ENCODE measurements at places on chromosomes 12 and 14. TPM values are rescaled to one million over a fixed set of nuclear protein-coding genes. Genes with fewer than 3 reads are reported as not detected.

The BEGAIN gene
- 0.68 TPM for total RNA-seq

The NR4A1 gene
- total RNA-seq: 260 TPM

The GLRX5 gene
- total RNA-seq: 37.8 TPM

The ACVRL1 gene
- 35.3 TPM for total RNA-seq

The PARPBP gene
- 3.5 TPM for total RNA-seq

The RASSF9 gene
- 1.9 TPM for total RNA-seq

The GPD1 gene
- 63.6 TPM for total RNA-seq

The NRIP2 gene
- 2.2 TPM for total RNA-seq

The KIAA0586 gene
- 14.9 TPM for total RNA-seq

The GCH1 gene
- 14.3 TPM for total RNA-seq

The C1R gene
- total RNA-seq: 84.4 TPM

The RNASE11 gene
- total RNA-seq: not detected

The BATF gene
- total RNA-seq: 4.2 TPM

The RIPK3 gene
- 8.8 TPM for total RNA-seq

The NTS gene
- not detected for total RNA-seq

DNA sequence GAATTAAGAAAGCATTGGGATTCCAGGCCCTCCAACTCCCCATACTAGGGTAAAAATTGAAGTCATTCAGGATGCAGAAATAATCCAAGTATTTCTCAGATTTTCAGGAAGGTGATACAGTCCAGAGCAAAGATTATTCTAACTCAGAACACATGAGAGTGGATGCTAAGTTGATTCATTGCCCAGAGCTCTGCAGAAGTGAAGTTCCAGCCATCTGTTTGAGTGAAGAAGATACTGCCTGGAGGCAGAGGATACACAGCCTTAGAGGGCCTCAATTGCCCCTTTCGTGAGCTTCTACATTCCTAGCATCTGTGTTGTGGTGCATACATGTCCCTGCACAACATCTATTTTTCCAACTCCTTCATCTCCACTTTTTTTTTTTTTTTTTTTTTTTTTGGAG is 36.9 kb upstream of the SMUG1 start:
- DNase-seq: no peak

- DNase-seq: peak; percentile 62
These were observed 34.1 kb upstream of the SPTSSA start for GRCh38 chr14:34496007-34496678.

- no peak for DNase-seq
These were observed at the start of gene MGAT4C for GRCh38 chr12:86256163-86256562. TSS of gene MGAT4C (minus strand) at chr12:86256391.

DNA sequence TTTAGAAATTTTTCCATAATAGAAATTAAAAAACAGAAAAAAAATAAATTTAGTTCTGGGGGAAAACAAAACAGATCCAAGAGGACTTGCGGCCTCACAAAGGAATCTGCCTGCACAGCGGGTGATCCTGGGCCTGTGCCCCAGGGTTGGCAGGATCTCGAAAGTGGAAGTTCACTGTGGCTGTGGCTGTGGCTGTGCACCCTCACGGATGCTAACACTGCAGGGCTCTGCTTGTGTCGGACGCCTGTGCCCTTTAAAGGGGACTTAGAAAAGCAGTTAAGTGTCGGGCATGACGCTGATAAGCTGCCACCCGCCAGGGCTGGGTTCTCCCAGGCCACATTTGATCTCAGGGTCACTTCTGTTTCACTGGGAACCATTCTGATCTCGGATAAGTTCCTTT is 209.1 kb downstream of the TTC7B start:
- DNase-seq: no peak

GRCh38 chr12:131856366-131857097 is 28.3 kb downstream of the MMP17 start:
- no peak for DNase-seq

DNA sequence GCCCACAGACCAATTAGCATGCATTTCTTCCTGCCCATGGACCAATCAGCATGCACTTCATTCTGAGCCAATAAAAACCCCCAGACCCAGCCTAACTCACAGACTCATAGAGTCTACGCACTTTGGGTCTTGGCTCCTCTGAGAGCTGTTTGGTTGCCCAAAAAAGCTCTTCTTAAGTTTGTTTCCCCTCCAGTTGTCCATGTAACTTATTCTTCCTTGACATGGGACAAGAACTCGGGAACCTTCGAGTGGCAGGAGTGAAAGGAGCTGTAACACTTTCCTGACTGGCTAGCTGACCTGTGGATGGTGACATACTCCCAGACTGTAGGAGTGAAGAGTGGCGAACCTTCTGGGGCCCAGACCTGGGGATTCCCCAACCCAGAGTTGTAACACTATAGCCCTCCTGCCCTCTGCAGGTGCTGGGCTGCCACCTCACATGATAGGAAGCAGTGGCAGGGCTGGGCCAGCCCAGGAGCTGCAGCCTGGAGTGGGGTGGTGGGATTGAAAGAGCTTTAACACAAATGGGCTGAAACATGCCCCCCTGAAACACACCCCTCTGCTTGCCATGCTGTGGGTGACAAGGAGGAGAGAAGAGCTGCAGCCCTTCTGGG is 4.4 kb upstream of the BTBD7 start:
- DNase-seq: no peak

DNA sequence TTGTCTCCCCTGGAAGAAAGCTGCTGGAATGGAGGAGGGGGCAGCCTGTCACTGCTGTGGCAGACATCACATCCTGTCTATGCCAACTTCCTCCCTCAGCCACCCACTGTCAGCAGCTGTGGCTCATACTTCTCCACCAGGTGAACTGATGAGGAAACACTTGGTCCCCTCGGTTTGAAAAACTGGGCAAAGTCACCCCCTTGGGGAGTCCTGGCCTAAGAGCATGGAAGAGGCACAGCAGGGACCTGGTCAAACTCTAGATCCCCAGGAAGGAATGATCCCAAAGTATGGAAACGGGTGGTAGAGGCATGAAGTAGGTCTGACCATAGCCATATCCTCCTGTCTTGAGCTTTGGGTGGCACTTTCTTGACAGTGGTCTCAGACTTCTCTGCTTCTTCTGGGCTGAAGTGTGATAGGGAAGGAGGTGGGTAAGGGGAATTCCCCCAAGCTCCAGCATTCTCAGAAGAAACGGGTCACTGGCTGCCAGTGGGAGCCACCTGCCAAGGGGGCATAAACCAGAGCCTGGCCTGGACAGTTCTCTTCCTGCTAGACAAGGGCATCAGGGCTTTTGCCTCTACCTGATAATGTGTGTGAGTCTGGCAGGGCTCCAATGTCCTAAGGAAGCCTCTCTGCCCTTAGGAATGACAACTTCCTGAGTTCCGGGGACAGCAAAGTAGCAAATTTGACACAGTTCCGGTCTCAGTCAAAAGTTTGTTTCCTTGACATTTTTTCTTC is 36.0 kb downstream of the FMNL3 start:
- DNase-seq: no peak

DNA sequence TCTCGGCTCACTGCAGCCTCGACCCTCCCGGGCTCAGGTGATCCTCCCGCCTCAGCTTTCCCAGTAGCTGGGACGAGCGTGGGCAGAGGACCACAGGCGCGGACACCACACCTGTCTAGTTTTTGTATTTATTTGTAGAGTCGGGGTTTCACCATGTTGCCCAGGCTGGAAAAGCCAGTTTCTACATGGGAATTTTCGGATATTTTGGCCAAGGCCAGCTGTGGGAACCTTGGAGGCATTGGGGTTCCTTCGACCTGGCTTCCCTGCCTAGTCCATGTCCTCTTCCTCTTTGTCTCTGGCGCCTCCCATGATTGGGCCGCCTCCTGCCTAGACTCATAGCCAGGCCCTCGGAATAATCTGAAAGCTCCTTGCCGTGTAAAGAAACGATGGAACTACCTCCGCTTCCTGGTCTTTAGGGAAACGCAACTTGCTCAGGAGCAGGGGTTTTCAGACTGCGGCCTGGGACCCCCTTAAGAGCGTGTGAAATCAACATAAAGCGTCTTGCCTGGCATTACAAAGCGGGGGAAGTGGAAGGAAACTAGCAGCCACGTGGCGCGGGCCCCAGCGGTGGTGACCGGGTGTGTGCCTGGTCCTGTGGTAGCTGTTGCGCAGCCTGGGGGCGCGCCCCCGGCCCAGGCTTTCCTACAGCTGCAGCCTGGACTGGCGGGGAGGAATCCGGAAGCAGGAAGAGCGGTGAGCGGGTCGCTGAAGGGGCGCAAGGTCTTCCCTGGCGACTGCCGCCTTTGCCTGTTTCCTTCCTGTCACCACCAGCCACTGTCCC is 1.4 kb upstream of the HSP90AA1 start:
- DNase-seq: peak; percentile 84

- DNase-seq: no peak
These were observed 1.6 kb downstream of the PHLDA1 start for GRCh38 chr12:76029982-76030340.

GRCh38 chr14:104138098-104138717 is at the start of gene KIF26A:
TSS of gene KIF26A (plus strand) at chr14:104138587. CDS start at chr14:104138723, 136 bp downstream.
- DNase-seq: peak; percentile 66

GRCh38 chr12:124216966-124217365 is 77.9 kb upstream of the RFLNA start:
- no peak for DNase-seq

GRCh38 chr12:7128681-7129286 is at the start of gene RBP5:
TSS of gene RBP5 (minus strand) at chr12:7128889. CDS start at chr12:7128775, 114 bp downstream.
- no peak for DNase-seq

GRCh38 chr12:46383654-46384450 is 11.3 kb upstream of the SLC38A2 start:
- DNase-seq: peak; percentile 97

- DNase-seq: no peak
These were observed 13.4 kb downstream of the BTG1 start for GRCh38 chr12:92132288-92132687.

- DNase-seq: no peak
These were observed 127.5 kb downstream of the TMX1 start for GRCh38 chr14:51367600-51367931.

GRCh38 chr12:22686193-22686592 is 61.2 kb downstream of the ETNK1 start:
- no peak for DNase-seq

DNA sequence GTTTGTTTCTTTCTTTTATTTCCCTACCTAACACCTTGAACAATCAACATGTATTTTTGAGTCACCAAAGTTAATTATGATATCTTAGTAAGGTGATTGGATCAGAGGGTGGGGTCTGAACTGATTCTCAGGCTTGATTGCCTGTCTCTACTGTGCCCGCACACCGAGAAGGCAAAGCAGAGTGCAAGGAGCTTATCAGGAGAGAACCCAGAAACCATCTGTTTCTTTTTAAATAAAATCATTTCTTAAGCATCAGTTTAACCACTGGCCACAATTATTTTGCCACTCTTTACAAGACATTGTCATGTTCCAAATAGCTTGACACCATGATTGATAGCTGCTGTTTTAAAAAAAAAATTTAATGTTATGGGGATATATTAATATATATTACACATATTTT is 3.1 kb downstream of the GARIN2 start:
- no peak for DNase-seq

DNA sequence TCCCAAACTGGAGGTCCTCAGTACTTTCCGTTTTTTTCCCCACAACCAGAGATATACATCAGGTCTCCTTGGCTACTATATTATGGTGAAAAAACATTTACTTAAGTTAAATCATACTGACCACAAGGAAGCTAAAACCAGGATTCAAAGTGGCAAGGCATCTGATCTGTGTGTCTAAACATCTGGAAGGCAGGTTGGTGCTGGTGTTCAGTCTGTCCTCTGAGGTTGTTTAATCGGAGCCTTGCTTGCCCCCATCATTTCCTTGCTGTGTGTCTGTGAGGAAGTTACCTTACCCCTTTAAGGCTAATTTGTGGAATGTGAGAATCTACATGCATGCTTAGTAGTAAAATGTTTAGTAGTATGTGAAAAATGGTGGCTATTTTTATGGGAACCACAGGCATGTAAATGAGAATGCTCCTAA is 75.6 kb downstream of the GALNT4 start:
- no peak for DNase-seq

DNA sequence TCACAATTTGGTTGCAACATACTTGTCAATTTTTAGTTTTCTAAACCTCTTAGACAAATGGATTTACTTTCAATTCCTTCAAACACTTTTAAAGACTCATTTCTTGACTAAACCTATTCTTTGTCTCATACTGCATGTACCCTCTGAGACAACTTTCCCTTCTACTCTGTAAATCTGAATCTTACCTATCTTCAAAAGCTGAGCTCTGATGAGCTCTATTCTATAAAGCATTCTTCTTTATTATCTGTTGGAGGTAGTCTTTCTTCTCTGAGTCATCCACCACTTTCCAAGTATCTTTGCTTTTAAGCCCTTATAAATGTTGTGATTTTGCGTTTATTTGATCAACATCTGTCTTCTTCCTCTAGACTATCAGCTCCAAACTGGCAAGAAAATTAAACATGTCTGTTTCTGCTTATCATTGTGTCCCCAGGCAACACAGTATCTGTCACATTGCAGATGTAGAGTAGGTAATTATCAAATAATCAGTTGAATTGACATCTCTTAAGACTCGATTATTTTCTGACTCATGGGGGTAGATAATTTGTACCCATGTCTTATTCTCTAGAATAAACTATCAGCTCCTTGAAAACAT is 265.6 kb upstream of the FAR2 start:
- no peak for DNase-seq

Measured in suprapubic skin (tissue), 4 donors.